Activated CD4-positive, CD25-positive, alpha-beta regulatory T cell (primary cell): ENCODE measurements at places on chromosomes 5 and 9.

GRCh38 chr5:4995014-4995413 lies 145.1 kb upstream of the ADAMTS16 start:
- no peak for DNase-seq

DNA sequence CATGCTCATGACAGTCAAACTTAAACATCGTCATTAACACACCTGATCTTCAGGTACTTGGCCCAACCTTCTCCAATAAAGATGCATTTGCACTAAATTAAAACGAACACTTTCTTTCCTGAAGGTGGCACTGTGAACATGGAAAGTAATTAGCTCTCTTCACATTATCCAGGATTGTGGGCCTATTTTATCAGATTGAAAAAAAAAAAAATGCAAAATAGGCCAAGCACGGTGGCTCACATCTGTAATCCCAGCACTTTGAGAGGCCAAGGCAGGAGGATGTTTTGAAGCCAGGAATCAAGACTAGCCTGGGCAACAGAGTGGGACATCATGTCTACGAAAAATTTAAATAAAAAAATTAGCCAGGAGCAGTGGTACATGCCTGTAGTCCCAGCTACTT lies 14.4 kb upstream of the CDC20B start:
- no peak for DNase-seq

DNA sequence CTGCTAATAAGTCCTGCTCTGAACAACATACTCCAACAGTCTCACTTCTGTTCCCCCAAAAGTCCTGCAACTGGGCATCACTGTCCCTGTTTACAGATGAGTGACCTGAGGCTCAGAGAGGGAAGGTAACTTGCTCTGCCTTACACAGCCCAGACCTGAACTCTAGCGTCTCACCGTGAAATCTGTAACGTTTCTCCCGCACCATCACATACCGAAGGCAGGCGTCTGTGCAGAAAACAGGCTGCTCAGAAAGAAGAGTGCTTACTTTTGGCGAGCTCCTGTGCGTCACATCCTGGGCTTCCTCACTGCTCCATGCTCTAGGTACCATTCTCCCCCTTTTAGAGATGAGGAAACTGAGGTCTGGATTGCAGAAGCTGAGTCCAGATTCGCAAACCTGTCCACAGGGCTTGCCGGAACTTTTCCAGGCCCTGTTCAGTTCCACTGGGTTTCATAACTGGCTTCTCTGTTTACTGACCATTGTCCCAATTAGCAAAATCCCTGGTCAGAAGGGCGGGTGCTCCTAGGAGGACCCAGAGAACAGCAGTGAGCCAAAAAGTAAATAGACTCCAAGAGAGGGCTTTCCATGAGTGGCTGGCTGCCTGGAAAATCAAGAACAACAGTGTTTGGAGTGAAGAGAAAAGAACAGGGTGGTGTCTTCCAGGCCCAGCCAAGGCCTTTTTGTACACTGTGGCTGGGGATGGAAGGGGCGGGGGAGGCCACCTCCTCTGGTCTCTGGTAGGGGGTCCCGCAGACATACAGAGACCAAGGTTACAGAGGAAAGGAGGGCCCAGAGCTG lies 27.1 kb downstream of the GSN start:
- DNase-seq: no peak

DNA sequence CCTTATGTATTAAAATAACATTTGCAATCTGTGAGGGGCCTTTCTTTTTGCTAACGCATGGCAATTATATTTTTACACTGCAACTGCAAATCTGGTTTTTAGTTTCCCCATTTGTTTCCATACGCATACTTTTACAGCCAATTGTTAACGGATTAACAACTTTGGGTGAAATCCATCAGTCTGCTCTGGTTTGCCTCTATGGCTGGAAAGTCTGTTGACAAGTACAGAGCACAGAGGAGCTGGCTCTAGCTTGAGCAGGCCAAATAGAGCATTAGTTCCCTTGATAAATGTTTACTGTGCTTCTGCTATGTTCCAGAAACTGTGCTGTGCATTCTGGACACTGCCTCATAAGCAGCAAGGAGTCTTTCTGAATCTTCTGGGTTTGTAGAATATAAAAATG lies 400.4 kb upstream of the KIF2A start:
- DNase-seq: no peak

- DNase-seq: no peak
Observed at GRCh38 chr5:75951716-75952115, 131.5 kb upstream of the SV2C start.

GRCh38 chr9:74948937-74949336 lies 3.8 kb downstream of the C9orf40 start:
- no peak for DNase-seq

DNA sequence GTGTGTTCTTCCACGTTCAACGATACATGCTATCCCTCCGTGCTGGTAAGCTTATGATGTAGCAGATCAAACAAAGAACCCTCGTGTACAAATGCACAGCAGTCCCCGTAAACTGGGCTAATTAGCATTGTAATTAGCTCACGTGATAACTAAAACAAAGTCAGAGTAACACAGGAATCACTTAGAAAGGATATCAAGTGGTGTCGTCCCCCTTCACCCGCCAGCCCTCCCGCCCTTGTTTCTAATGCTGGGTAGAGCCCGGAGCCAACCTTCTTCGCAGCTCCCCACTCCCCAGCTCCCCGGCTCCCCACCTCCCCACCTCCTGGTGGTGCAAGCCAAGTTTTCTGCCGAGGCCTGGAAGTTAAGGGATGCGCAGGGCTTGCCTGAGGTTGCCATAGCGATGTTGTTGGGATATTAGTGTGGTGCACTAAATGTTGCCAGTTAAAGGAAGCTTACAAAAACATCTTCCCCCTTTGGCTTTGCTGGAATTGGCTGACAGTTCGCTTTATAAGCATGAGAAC lies 357.9 kb upstream of the CCNH start:
- no peak for DNase-seq

- DNase-seq: no peak
Observed at GRCh38 chr5:112870966-112871365, 9.9 kb downstream of the SRP19 start.

DNA sequence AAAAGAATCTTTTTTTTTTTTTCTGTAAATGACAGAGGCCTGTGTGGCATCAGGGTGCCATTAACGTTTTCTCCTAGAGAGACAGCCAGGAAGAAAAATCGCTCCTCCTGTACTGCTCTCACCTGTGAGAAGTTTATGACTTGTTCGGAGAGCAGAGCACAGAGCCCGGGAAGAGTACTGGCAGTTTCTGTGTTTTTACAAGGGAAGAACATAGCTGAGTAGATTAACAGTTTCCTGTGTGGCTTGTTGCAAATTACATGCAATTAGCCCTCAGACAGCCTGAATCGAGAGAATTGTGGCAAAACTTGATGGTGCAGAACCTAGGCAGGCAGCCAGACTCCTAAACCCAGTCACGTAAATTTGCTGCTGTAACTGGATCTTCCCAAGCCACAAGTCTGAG lies 32.1 kb downstream of the PRKACG start:
- no peak for DNase-seq

GRCh38 chr5:169768416-169768815 lies 131.3 kb downstream of the DOCK2 start:
- DNase-seq: no peak

DNA sequence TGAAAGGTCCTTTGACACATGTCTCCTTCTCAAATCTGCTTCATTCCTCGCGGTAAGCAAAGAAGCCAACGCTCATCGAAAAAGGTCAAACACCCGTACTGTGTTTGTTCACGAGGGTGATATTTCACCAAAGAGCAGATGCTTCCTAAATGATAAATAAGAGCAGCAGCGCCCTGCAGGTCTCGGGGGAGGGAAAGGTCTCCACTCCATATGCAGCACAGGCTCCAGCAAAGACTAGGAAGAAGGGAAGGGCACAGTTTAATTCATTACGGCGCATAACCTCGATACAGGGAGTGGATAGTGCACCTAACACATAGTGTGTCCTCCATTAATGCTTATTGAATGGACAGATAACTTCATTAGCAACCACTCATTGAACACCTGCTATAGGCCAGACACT lies 593.3 kb downstream of the CDK5RAP2 start:
- DNase-seq: no peak

DNA sequence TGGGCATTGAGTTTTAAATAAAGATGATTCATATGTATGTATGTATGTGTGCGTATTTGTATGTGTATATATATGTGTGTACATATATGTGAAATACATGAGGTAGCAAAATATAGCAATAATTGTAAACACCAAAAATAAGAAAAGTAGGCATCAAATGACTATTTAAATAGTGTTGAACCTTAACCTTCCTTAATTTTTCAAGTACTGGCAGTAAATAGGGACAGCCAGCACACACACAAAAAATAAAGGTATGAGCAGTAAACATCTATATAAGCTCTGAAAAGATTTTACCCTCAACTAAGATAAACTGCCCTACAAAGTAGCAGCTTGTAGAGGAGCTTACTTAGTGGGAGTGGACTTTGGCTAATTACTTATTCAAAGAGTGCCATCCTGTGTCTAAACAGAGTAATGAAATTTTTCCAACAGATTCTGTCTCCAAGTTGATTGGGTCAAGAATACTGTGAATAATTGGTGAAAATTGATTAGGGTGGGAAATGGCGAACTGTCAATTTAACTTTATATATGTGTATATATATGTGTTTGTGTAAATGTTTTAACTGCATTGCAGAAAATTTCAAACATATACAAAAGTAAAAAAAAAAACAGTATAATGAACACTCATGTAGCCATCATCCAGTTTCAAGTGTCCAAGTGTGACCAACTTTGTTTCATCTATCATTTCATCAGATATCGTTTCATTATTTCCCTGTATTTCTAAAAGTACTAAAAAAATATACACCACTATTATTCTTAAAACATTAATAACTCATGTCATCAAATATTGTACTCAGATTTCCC lies 2.0 kb upstream of the ADAMTS6 start:
- no peak for DNase-seq

DNA sequence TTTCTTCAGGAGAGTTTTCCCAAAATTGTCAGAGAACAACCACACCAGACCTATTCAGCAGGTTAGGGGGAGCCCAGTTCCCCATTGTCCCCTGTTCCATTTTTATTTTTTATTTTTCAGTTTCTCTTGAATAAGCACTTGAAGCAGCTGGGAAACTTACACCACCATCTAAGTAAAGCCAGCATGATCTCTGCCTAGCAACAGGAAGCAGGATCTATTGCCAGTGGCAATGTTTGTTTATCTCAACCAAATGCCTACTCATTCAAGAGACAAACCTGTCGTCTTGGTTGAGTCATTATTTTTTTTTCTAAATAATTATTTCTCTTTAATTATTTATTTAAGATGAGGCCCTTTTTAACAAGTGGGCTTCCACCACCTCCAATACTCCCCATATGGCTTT lies 379.3 kb downstream of the PLK2 start:
- no peak for DNase-seq

GRCh38 chr5:76994337-76994736 lies 35.9 kb upstream of the AGGF1 start:
- no peak for DNase-seq

GRCh38 chr5:24141046-24141445 lies 503.7 kb downstream of the CDH10 start:
- DNase-seq: no peak

DNA sequence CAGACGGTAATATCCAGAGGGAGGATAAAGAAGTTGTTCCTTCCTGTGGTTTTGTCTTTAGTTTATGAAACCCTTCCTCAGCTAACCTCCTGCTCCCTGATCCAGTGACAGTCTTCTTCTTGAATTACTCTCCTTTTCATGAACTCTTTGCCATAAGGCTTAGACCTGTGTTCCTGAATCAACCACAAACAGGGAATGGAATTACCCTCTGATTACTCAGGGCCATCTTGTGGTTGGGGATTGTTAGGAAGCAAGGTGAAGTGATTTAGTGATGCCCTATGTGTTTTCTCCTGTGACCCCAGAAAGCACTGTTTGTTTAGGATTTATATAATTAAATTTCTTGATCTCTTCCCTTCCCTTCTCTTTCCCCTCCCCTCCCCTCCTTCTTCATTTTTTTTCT lies 409.1 kb downstream of the TAF11L14 start:
- DNase-seq: no peak

DNA sequence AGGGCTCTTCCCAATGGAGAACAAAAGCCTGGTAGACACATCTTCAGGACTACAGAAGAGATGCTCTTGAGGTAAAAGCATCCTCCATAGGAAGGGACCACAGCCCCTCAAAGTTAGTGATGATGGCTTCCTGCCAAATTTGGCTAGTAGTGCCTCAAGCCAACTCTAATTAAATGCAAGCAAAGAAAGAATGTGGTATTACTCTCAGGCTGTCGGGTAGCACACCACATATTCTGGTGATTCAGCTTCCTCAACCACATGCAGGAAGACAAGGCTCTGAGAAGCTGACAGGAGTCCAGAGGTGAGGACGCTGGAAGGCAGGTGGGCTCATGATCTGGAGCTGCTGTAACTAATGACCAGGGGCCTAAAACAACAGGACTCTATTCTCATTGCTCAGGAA lies 37.2 kb upstream of the S1PR3 start:
- DNase-seq: no peak

DNA sequence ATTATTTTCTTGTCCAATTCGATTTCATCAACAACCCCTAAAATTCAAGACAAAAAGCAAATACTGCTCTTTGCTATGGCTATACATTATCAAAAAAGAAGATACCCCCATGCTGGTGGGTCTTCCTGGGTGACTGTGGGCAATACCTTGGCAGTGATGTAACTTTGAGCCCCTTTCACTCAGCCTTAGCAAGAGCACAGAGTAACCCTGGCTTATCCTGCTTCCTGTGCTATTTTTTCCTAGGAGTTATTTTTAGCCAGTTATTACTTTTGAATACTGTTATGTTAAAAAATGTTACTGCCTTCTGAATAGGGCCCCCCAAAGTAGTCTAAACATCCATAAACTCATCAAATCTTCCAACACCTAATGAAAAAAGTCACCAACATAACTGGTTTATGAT lies 145.6 kb upstream of the TSLP start:
- DNase-seq: no peak

GRCh38 chr9:129467004-129467588 lies 153.8 kb downstream of the C9orf50 start:
- DNase-seq: no peak

GRCh38 chr5:19035816-19036215 lies 952.2 kb downstream of the CDH18 start:
- no peak for DNase-seq

DNA sequence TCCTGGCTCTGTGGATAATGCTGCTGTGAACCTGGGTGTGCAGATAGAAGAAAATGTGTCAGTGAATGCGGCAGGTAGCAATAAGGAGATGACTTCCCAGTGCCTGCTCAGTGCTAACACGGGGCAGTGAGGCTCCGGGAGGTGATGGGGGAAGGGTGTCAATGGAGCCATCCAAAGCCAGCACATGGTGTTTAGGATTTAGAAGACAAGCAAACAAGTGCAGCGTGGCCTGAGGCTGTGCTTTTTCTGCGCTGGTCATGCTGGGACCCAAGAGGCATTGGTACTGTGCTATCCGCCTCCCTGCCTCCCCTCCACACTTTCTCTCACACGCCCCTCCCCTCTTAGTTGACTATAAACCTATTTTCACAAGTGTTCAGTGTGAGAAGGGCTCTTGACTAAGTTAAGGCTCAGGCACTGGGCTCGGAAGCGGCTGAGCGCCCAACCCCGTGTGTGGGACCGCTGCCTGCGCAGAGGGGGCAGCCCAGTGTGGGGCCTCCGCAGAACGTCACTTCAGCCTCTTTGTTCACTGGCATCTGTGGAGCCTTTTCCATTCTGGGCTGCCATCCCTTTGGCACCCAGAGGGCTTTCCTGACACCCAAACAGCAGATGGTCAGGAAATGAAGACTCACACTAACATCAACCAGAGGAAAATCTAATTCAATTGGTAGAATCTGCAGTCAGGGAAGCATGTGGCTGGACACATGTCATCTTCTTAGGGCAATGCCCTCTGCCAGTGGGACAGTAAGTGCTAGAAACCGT lies 21.8 kb upstream of the NINJ1 start:
- DNase-seq: no peak
